ENCODE measurements at places on chromosomes 5 and 9.

DNA sequence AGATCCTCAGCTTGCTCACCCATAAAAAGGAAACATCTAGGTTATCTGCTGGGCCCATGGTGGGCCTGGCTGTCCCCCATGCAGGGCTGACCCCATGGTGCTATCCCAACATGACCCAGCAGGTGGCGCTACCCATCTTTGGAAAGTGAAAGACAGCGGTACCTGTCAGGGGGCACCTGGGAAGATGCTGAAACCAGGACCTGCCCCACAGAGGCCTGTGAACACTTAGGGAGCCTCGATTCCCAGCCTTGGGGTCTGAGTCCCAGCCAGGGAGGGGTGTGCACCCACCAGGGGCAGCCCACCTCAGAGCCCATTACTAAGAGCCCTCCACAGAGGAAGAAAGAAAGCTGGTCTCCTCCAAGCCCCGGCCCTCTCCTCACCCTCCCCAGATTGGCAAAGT lies 46.6 kb upstream of the IPPK start:
- no peak for DNase-seq

DNA sequence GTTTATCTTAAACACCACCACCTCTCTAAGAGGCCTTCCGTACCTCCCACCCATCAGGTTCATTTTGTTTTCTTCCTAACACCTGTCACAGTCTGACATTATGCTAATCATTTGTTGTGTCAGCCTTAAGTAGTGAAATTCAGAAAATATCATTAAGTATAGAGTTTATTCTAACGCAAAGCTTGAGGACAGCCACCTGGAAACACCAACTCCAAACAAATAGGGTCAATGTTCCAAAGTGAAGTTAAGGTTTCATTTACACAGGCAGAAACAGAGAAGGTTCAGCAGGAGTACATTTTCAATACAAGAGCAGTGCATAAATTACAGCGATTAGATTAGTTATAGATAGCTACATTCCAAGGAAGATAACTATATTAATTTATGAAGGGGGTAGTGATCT lies 1.3 kb upstream of the SMC5 start:
- DNase-seq, result no peak

DNA sequence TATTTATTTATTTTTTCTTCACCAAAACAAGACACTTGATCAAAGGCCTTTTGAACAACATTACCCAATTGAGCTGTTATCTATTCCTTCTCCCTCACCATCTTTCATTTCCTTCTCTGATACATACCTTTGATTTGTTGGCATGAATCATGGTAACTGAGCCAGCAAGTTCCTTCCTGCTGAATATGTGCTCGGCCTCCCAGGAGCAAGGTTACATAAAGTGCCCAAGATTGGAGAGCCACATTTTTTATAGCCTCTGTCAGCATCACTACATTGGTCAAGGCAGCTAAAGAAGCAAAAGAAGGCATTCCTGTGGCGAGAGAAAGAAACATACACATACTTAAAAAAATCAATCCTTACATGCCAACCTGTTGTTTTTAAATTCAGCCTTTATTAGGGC lies 369.6 kb downstream of the CYLC2 start:
- no peak for DNase-seq

DNA sequence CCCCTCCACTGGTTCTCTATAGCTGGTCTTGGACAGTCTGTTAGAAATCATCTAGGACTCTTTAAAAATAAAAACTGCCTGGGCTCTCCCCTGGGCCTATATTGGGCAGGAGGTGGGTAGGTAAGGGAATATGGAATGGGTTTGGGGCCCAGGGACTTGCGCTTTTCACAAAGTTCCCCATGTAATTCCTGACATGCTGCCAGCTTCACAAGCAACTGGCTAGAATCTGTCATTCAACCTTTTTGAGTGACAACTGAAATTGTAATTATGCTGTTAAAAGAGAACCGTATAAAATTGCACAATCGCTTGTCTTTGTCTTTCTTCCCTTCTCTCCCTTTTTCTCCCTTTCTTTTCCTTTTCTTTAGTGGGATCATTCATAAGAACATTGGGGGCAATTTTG lies 603.1 kb downstream of the EBF1 start:
- DNase-seq, result no peak

DNA sequence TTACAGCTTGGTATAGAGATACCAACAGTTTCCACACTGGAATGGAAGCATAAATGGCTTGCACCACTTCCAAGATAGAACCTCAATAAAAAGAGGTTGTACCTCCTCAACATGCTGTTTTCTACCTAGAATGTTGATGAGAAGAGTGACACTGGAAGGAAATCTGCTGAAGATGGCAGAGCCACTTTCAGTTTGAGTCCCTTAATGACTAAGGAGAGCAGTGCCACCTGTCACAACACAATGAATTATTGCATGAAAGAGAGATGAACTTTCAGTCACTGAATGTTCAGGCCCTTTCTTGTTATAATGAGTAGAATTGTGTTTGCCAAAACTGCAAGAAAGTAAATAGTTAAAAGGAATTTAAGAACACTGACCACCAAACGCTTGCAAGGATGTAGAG lies 958.5 kb downstream of the DTWD2 start:
- no peak for DNase-seq

DNA sequence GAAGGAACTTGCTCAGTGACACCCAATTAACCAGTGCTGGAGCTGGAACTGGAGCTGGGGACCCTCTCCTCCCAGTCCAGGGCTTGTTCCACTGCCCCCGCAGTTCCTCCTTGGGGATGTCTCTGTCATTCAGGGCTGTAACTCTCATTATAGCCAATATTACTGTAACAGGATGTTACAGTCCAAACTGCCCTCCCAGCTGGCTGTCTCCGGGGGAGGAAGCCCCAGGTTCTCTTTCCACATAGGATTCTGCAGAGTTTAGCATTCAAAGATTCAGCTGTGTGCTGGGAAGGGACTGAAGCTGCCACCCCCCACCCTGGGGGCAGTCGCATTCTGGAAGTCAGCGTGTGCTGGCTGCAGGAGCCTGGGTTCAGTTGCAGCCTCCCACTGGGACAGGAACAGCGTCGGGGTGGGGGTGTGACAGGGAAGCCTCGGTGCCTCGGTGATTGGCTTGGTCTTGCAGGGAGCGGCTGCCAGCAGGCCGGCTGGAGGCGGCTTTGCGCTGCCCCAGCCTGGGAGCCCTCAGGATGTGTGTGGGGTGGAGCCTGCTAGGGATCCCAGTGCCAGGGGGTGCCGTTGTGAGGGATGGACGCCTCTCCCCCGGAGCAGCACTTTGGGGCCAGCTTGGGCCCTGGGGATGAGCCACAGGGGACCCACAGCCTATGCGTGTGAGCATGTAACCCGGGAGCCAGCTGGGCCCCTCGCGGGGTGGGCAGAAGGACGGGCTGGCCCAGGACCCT lies 101.1 kb downstream of the RGS3 start:
- DNase-seq, result peak; percentile 6

DNA sequence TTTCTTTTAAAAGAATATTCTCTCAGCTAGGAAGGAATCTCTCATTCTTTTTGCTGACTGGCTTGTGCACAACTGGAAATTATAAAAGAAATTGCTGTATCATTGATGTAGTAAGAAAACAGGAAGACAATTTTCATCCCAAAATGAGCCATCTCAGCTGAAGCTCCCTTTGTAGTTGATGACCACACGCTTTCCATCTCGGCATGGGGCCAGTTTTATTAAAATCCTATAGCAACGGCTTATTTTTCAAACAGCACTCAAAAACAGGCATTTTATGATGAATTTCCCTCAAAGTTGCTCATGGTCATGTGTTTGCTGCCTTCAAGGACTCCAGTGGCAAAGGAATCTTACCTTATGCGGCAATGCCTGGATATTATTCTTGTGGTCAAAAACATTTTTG lies 62.4 kb upstream of the GLIS3 start:
- DNase-seq, result no peak

GRCh38 chr9:116471093-116471906 lies 215.8 kb upstream of the TRIM32 start:
- no peak for DNase-seq

DNA sequence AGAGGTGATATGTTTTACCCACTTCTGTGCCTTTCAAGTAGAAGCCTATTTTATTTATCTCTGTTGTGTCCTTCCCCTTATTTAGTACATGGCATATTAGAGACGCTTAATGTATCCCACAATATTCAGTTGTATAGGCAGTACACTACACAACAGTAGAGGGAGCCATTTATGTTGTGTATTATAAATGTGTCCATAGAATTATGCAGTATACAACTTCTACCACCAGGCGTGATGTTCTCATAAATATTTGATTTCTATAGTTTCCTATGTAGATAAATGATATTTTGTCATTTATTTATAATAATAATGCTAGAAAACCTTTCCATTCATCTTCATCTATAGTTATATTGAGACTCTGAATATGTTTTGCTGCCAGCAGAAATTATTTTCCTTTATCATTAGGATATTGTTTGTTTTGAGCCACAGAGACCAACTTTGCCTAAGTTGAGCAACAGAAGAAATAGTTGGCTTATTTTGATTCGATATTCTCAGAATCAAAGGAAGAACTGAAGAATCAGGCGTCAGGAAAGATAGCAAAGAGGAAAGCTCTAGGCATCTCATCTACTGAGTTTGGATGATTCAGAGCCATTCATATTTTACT lies 81.7 kb downstream of the ADAMTS19 start:
- no peak for DNase-seq

DNA sequence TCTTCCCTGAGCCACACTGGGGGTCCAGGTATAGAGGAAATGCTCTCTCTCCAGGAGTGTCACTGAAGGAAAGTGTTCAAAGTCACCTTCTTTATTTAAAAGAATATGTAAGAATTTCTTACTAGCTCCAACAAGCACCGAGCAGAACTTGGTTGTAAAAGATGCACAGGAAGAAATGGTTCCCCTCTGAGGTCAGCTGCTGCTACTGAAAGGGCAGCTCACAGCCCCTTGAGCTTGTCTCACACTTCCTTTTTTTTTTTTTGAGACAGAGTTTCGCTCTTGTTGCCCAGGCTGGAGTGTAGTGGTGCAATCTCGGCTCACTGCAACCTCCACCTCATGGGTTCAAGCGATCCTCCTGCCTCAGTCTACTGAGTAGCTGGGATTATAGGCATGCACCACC lies 77.2 kb downstream of the PRRT1B start:
- DNase-seq, result peak; percentile 92

DNA sequence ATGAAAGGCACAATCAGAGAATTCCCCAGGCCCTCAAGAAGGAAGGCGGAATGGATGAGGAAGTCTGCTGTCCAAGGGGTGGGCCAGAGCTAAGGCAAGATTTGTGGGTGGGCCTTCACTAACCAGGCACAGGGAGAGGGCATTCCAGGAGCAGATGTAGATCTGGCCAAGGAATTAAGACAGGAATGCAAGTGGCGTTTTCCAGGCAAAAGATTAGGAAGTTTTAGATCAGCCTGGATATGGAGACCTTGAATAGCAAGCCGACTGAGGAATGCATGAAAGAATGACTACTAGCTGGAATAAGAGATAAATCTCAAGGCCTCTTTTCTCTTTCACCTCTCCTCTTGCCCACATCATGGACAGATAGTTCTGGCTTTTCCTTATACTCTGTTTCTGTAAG lies 68.5 kb downstream of the GHR start:
- no peak for DNase-seq

DNA sequence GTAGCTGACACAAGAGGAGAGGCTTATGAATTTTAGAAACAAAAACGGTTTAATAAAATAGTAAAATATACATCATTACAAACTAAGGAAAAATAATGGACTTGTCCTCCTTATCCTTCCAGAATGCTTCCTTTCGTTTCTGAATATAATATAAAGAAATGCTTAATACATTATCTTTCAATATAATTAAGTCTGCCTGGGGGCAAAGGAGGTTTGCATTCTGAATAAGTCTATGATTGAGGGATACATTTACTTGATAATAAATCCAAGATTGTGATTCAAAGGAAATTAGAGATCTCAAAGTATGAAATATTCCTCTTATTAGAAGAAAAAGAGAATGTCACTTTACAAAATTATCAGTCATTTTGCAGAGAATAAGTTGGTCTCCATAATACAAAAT lies 386.5 kb downstream of the SPATA31D1 start:
- DNase-seq, result no peak

GRCh38 chr9:6925836-6926235 lies 168.1 kb downstream of the KDM4C start:
- no peak for DNase-seq

GRCh38 chr5:14039576-14039975 lies 95.1 kb upstream of the DNAH5 start:
- DNase-seq, result no peak

- DNase-seq, result peak; percentile 91
Observed at GRCh38 chr5:121429761-121430160, 421.9 kb upstream of the FTMT start.

GRCh38 chr5:149798466-149798865 lies 68.4 kb downstream of the PPARGC1B start:
- no peak for DNase-seq

GRCh38 chr5:72474046-72474500 lies 33.1 kb downstream of the ZNF366 start:
- DNase-seq, result no peak

GRCh38 chr5:10579536-10580521 lies 16.0 kb downstream of the ANKRD33B start:
- no peak for DNase-seq

DNA sequence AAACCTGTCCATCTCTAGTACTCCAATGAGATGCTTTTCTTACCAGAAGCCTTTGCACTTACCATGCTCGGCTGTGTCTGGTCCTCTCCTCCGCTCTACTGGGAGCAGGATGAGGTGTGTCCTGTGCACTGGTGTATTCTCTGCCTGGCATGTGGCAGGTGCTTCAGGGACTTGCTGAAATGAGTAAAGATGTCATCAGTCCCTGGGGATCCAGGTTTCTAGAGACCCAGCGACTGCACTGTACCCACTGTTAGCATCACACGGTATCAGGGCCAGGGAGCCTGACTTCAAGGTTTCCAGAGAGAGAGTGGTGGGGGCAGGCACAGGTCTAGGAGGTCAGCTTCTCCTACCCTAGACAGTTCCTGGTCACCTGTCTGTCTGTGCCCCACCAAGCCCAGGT lies 10.5 kb downstream of the PTTG1 start:
- no peak for DNase-seq

- no peak for DNase-seq
Observed at GRCh38 chr5:129978270-129978669, 74.0 kb downstream of the CHSY3 start.

DNA sequence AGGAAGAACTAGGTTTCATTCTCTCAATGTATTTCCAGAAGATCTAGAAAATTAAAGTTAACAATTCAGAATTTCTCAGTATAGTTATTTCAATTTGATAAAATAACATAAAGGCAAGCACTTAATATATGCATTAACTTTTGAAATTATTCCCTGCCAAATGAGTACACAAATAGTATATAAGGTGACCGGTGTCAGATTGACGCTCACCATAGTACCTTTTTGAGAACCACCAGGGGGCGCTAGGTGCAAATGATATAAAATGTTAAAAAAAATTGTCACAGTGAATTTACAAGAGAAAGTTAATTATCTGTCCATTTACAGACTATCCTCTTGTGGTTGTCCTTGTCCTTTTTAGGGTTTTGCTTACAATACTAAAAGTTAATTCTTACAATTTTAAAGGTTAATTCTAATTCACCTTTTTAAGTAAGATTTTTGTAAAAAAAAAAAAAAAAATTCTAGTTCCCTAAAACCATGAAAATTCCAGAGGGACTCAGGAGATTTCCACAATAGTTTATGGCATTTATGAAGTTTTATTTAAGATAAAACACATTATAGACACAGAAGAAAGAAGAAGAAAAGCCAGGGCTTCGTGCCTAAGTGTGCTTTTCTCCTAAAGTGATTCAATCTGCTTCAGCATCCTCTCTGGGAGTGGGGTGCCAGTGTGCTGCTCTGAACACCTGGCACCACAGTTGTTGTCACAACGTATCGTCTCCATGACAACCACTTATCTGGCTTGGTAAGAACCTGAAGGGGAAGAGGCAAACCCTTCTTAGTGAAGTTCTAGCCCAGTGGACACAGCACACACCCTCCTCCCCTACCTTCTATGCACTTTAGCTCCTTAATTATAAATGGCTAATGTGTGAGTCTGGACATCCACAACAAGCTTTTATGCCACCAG lies 1.7 kb downstream of the ADAMTS16 start:
- peak; percentile 46 for DNase-seq

Data from MV-4-11 (cell line).